ENCODE measurements at places on chromosomes 6 and 20.
A peak's percentile ranks its signal among the peaks of the same experiment; 100 is the strongest.

- DNase-seq, result no peak
These were observed 32.0 kb upstream of the GJA10 start for GRCh38 chr6:89862273-89862672.

GRCh38 chr6:132995009-132995408 lies 180.6 kb downstream of the RPS12 start:
- no peak for DNase-seq

- DNase-seq, result peak; percentile 59
These were observed 8.7 kb upstream of the DSP start for GRCh38 chr6:7532821-7533220.

GRCh38 chr6:79810871-79811270 lies 136.5 kb downstream of the ELOVL4 start:
- no peak for DNase-seq

DNA sequence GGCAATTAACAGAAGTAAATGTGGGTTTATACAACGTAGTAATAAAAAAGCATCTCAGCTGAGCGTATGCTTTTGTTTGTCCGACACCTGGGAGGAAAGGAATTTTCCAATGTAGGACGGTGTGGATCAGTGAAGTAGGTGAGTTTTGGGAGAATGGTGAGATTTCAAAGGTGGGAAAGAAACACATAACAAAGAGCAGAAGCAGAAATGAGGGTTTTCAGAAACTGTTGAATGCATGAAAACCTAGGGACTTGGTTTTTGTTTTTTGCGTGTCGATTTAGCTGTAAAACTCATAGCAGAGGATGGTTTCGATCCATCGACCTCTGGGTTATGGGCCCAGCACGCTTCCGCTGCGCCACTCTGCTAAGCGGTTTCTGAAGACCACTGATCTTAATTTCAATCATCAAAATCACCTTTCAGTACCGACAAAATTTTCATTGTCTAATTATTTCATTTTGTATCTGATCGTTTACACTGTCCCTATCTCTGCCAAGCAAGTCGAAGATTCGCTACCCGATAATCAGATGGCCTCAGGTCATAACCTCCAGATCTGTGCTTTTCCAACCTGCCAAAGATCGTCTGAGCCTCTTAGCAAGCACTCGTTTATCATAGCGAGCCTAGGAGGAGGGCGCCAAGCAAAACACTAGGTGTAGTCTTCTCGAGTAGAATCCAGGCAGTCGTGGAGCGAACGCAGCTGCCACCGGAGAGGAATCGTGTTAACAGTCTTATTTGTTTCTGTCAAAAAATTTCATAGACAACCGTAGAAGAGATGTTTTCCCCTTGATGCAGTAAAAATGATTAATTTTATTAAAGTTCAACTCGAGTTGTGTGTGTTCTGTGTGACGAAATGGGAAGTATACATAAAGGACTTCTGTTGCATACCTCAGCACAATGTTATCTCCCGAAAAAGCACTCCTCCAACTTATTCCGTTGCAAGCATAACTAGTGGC lies 20.9 kb upstream of the POM121L2 start:
- peak; percentile 77 for DNase-seq

DNA sequence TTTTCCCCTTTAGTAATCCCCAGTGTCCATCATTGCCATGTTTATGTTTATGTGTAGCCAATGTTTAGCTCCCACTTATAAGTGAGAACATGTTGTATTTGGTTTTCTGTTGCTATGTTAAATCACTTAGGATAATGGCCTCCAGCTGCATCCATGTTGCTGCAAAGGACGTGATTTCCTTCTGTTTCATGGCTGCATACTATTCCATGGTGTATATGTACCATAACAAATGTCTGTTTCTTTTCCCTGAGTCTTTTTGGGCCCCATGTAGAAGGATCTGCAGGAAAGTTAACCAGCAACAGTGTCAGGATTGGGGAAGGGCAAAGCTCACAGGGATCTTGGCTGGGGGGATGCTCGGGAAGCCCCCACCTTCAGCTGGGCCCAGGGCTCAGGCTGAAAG lies 64.3 kb upstream of the SULF2 start:
- DNase-seq, result no peak

GRCh38 chr20:43919686-43920403 lies 5.2 kb downstream of the TOX2 start:
- no peak for DNase-seq

DNA sequence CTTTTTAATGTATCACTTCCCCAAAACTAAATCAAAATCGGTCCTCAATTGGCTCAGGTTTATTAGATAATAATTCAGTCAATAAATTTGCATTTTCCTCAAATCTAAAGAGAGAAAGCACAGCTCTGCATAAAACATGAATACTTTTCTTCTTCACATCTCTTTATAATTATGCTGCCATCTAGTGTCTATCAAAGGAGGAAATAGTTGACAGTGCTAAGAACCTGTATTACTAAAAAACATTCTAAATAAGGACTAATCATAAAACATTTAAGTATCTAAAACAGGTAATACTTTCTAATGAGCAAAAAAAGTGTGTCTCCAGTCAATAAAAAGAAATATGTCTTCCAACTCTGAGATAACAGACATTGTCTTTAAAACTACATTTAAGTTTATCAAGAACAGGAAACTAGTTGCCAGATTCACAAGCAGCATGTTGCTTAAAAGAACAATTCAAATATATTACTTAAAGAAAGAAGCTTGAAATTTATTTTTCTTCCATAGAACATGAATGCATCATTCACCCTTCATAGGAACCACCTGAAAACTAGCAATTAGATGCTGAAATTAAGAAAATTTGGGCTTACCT lies 56.5 kb upstream of the DST start:
- DNase-seq, result no peak

- no peak for DNase-seq
These were observed 45.0 kb upstream of the INSM1 start for GRCh38 chr20:20322912-20323311.

DNA sequence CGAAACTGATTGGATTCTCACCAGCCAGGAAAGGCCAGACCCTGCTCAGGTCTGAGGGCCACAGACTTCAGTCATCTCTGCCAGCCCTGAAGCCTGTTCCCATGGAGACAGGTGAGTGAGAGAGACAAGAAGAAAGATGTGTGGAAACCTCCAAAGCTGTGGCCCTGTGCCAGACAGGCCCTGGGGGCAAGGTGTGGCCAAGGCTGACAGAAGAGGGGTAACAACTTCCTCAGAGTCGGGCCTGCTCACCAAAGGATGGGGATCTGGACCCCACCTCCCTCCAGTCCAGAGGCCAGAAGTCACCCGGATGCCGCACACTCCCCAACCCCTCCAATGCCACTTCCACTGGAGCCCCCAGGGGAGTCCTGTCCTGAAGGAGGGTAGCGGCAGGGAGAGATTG lies 73.6 kb downstream of the MDGA1 start:
- DNase-seq, result no peak

GRCh38 chr6:79420054-79420453 lies 117.2 kb downstream of the LCA5 start:
- DNase-seq, result no peak

GRCh38 chr20:50588034-50588736 lies 78.0 kb downstream of the PTPN1 start:
- DNase-seq, result peak; percentile 88

DNA sequence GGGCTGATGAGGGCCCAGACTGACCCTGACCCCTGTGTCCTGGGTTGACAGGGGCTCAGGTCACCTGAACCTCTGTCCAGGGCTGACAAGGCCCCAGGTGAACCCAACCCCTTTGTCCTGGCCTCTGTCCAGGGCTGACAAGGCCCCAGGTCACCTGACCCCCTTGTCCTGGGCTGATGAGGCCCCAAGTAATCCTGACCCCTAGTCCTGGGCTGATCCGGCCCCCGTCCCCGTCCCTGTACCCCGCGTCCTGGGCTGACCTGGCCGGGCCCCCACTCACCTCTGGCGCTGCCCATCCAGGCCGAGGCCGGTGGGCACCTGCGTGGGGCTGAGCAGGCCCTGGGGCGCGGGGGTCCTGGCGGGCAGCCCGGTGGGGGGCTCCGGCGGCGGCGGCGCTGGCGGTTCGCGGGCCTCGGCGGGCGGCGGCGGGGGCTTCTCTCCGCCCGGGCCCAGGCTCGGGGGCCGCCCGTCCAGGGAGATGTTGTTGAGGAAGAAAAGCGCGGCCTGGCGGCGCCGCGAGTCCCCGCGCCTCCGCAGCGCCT lies 379 bp downstream of the CABLES2 start:
- no peak for DNase-seq

DNA sequence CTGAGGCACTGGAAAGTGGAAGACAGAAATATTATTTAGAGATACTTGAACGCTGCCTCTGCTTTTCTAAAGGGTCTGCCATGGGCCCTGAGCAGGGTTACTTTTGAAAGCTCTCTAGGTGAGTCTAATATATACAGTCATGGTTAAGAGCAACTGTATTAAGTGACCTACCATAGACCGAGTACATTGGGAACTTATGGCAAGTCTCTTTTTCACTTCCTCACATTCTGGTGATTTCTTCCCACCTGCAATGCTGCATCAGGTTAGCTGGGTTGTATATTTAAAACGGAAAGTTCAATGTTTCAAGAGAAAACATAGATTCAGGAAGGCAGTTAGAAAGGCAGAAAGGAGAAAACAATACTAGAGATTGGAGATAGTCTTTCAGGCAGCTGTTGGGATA lies 154.7 kb downstream of the PHF3 start:
- DNase-seq, result no peak

DNA sequence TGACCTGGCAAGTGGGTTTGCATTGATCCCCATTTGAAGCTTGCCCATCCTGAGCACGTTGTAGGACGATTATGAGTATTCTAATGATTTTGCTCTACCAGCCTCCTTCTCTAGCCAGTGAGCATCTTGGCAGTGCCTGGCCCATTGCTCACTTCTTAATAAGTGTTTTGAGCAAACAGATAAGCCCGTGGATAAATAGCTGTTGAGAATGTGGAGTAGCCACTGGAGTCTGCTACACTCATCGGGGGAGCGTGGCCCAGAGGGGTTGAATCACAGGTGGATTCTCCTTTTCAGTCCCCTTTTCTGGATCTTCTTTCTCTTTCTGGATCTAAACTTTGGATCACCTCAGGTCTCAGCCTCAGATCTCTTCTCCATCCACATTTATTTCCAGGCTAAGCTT lies 15.9 kb upstream of the EDN3 start:
- DNase-seq, result no peak

- DNase-seq, result no peak
These were observed 7.6 kb upstream of the UST start for GRCh38 chr6:148738946-148739821.

- peak; percentile 32 for DNase-seq
These were observed 1.2 kb upstream of the GJA1 start for GRCh38 chr6:121434037-121434770.

DNA sequence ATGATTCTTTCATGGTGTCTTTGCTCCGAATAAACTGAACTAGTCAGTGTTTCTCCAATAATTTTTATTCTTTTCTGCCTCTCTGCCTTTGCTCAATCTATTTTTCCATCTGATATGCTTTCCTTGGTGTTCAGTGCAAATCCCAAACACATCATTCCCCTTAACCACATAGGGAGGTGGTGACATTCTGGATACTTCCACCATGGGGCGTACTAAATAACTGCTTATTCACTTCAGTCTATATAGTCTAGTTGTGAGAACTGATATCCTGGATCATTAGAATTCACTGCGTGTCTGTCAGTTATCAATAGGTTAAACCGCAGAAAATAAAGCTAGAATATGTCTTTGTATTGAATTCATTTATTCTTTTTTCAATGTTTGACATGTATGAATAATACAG lies 83.1 kb downstream of the KCNQ5 start:
- peak; percentile 24 for DNase-seq

- DNase-seq, result no peak
These were observed 170.0 kb downstream of the VEGFA start for GRCh38 chr6:43940071-43940392.

GRCh38 chr6:160430203-160430602 lies 82.0 kb downstream of the SLC22A3 start:
- DNase-seq, result no peak

GRCh38 chr6:12007887-12008286 lies 4.2 kb upstream of the HIVEP1 start:
- no peak for DNase-seq

GRCh38 chr6:166556863-166557322 lies 29.6 kb downstream of the RAMACL start:
- peak; percentile 48 for DNase-seq

- no peak for DNase-seq
These were observed 313.7 kb upstream of the SUPT3H start for GRCh38 chr6:45691426-45691825.

Data from GM23338 (cell line).